ENCODE measurements at places on chromosomes 5 and 9. TPM values are rescaled to one million over a fixed set of nuclear protein-coding genes. Genes with fewer than 3 reads are reported as not detected.
A peak's percentile ranks its signal among the peaks of the same experiment; 100 is the strongest.

DROSHA gene
- total RNA-seq, result 41.9 TPM

CSNK1A1 gene
- total RNA-seq, result 219 TPM

DNA sequence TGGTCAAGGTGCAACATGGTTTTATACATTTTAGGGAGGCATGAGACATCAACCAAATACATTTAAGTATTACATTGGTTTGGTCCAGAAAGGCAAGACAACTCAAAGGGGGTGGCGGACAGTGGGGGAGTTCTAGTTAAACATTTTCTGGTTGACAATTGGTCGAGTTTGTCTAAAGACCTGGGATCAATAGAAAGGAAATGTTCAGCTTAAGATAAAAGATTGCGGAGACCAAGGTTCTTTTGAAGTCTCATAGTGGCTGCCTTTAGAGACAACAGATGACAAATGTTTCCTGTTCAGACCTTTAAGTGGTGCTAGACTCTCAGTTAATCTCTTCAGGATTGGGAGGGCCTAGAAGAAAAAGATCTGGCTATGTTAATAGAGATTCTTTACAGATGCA is 47.7 kb upstream of the TTC39B start:
- H3K27ac ChIP-seq, result no peak overlapping the region
- no peak overlapping the region for H3K4me3 ChIP-seq
- H3K36me3 ChIP-seq, result no peaks in the 10 kb centered on the region
- H3K27me3 ChIP-seq, result no peaks in the 10 kb centered on the region
- H3K4me1 ChIP-seq, result no peaks in the 10 kb centered on the region

DNA sequence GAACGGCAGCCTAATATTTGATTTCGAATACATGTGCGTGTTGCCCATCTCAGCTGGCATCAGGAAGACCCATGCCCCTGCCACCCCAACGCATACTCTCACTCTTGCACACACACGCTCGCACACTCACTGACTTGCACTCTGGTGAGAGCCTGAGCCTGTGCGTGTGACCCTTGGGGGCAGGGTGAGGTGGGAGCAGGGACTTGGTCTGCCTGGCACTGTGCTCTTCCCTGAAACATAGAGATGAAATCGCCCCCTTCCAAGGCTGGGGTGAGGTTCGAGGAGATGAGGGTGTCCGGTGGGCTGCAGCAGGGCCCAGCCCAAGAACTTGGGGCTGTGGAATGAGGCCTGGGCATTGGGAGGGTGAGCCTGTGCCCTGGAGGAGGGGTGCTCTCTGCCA is 1.2 kb downstream of the LCN9 start:
- no peak overlapping the region for H3K4me3 ChIP-seq
- H3K27me3 ChIP-seq, result no peaks in the 10 kb centered on the region
- no peak overlapping the region for H3K27ac ChIP-seq
- no peak for DNase-seq
- H3K36me3 ChIP-seq, result no peaks in the 10 kb centered on the region

PRRX2 gene
- not detected for total RNA-seq

TAL2 gene
- not detected for total RNA-seq

GRCh38 chr5:10320793-10321192 is 13.1 kb upstream of the CMBL start:
- no peaks in the 10 kb centered on the region for H3K4me1 ChIP-seq
- peak; percentile 15 for DNase-seq
- H3K4me3 ChIP-seq, result no peak overlapping the region
- no peaks in the 10 kb centered on the region for H3K27me3 ChIP-seq
- H3K27ac ChIP-seq, result no peak overlapping the region
- H3K36me3 ChIP-seq, result no peaks in the 10 kb centered on the region

GRCh38 chr9:468766-469426 is 254.2 kb downstream of the DOCK8 start:
- DNase-seq, result peak; percentile 49
- peak overlapping the region; percentile 90 for H3K27ac ChIP-seq
- H3K4me3 ChIP-seq, result no peak overlapping the region
- H3K4me1 ChIP-seq, result no peaks in the 10 kb centered on the region

DNA sequence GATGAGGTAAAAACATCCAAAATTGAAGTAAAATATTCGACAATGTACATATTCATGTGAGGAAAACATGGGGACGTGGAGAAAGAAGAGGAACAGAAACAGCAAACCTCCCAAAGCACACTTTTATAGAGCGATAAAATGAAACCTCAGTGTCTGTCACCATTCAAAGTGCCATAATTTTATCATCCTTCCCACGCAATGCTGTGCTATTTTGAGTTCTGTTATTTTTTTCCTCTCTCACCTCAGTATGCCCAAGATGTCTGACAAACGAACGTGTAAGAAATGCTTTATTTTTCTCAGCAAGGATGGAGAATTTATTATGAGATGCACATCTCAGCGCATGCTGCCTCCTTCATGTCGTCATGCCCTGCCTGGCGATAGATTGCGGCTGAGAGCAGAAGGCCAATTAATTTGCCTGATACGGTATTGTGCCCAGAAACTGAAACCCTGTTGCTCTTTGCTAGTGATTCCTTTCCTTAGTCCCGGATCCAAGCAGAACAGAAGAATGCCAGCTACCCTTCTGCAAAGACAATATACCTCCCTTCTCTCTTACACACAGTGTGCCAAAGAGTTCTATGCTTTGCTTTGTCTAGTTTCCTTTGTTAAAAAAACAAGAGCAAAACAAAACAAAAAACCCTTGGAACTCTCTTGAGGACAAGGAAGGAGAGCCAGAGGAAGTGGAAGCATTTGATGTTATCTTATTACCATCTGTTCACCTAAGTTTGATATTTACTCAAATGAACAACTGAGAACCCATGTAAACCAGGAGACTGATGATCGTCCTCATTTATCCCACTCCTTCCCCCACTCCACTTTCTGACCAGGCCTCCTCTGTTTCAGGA is 192.4 kb downstream of the SEMA6A start:
- no peaks in the 10 kb centered on the region for H3K4me1 ChIP-seq
- H3K36me3 ChIP-seq, result no peaks in the 10 kb centered on the region
- no peak for DNase-seq
- no peak overlapping the region for H3K4me3 ChIP-seq
- H3K27me3 ChIP-seq, result no peaks in the 10 kb centered on the region

DNA sequence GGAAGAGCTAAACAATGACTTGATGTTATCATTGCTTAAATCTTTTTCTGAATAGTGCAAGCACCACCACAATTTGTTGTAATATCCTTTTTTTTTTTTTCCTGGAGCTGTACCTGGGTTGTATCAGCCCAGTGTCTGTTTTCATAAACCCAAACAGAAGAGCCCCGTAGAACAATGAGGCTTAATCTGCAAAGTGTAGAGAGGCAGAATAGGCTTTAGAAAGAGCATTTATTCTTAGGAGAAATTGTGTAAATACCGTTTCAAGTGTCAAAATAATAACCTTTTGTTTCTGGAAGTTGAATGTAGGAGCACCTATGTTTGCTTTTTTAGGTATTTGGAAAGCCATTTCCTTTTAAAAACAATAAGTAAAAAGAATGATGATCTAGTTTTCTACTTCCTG is 26.4 kb downstream of the RGS7BP start:
- H3K4me3 ChIP-seq, result no peak overlapping the region
- no peaks in the 10 kb centered on the region for H3K4me1 ChIP-seq
- H3K36me3 ChIP-seq, result no peaks in the 10 kb centered on the region
- no peak for DNase-seq
- H3K27me3 ChIP-seq, result no peaks in the 10 kb centered on the region

- DNase-seq, result no peak
- no peaks in the 10 kb centered on the region for H3K27me3 ChIP-seq
- H3K4me3 ChIP-seq, result peak overlapping the region; percentile 95
- peak overlapping the region; percentile 95 for H3K27ac ChIP-seq
- no peaks in the 10 kb centered on the region for H3K4me1 ChIP-seq
Measured at GRCh38 chr5:138543730-138544104, 681 bp upstream of the ETF1 start.

DNA sequence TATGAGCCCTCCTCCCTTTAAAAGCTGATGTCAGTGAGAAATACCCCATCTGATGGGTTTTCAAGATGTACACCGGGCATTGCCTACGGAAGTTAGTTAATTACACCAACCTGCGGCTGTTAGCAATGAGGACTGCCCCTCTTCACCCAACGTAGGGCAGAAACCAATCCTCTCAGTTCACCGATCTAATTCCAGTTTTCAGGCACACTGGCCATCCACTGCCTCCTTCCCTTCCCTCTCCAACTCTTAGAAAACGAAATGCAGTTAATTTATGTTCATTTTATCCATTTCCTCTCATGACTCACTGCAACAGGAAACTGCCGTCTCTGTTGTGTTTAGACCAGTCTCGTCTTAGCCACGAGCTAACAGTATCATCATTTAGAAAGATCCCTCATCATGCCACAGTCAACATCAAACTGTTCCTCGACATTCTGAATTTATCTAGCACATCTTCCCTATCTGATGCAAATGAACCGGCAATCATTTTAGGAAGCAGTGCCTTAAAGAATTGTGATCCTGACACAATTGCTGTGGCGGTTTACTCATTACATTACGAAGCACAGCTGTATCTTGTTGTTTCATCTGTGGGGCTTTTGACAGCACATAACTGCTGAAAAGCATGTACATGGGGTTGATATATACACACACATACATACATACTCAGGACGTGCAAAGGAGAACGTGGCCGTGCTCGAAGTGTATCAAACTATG is 168.6 kb downstream of the EFNA5 start:
- H3K27ac ChIP-seq, result no peak overlapping the region
- H3K4me1 ChIP-seq, result peaks cover 4% of the 10 kb centered on the region
- no peak overlapping the region for H3K4me3 ChIP-seq
- H3K27me3 ChIP-seq, result no peaks in the 10 kb centered on the region
- no peaks in the 10 kb centered on the region for H3K36me3 ChIP-seq

GRCh38 chr9:77939149-77939668 is 92.4 kb downstream of the GNAQ start:
- no peak overlapping the region for H3K27ac ChIP-seq
- no peak overlapping the region for H3K4me3 ChIP-seq
- no peaks in the 10 kb centered on the region for H3K27me3 ChIP-seq
- no peaks in the 10 kb centered on the region for H3K36me3 ChIP-seq

PCDHB13 gene
- total RNA-seq, result 0.83 TPM

DNA sequence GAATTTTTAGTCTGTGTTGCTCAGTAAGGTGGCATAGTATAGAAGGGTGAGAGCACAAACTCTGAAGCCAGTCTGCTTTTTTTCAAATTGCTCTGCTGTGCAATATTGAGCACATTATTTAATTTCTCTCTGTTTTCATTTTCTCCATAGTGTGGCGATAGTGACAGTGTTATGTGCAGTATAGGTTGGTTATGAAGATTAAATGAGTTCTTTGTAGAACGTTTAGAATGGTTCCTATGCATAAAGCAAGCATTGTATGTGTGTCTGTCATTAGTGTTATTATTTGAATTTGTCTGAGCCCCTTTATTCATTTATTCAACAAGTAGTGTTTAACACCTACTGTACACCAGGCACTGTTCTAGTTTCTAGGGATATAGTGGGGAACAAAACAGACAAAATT is 9.2 kb downstream of the PRR16 start:
- DNase-seq, result no peak
- H3K27me3 ChIP-seq, result no peaks in the 10 kb centered on the region
- no peak overlapping the region for H3K27ac ChIP-seq

GRCh38 chr9:132020820-132021510 is 58.7 kb downstream of the MED27 start:
- DNase-seq, result no peak
- no peak overlapping the region for H3K27ac ChIP-seq
- no peak overlapping the region for H3K4me3 ChIP-seq
- no peaks in the 10 kb centered on the region for H3K4me1 ChIP-seq
- H3K36me3 ChIP-seq, result no peaks in the 10 kb centered on the region

NDUFS4 gene
- 71.4 TPM for total RNA-seq

HRCT1 gene
- total RNA-seq, result 32.6 TPM

GRCh38 chr9:128575469-128575868 is 23.1 kb downstream of the SPTAN1 start:
- H3K4me1 ChIP-seq, result no peaks in the 10 kb centered on the region
- H3K36me3 ChIP-seq, result no peaks in the 10 kb centered on the region
- no peak overlapping the region for H3K4me3 ChIP-seq

LVRN gene
- total RNA-seq, result 4.0 TPM

PCDHGA7 gene
- total RNA-seq, result 2.5 TPM

- H3K27me3 ChIP-seq, result no peaks in the 10 kb centered on the region
- no peaks in the 10 kb centered on the region for H3K4me1 ChIP-seq
- no peak for DNase-seq
- no peak overlapping the region for H3K27ac ChIP-seq
- no peaks in the 10 kb centered on the region for H3K36me3 ChIP-seq
Measured at GRCh38 chr9:80976403-80976802, 712.9 kb downstream of the TLE1 start.

- DNase-seq, result no peak
- H3K27ac ChIP-seq, result no peak overlapping the region
- H3K4me3 ChIP-seq, result no peak overlapping the region
- H3K27me3 ChIP-seq, result no peaks in the 10 kb centered on the region
- H3K4me1 ChIP-seq, result peaks cover 5% of the 10 kb centered on the region
Measured at GRCh38 chr5:171400169-171400568, 12.5 kb downstream of the NPM1 start.

SHC3 gene
- 5.0 TPM for total RNA-seq

DNA sequence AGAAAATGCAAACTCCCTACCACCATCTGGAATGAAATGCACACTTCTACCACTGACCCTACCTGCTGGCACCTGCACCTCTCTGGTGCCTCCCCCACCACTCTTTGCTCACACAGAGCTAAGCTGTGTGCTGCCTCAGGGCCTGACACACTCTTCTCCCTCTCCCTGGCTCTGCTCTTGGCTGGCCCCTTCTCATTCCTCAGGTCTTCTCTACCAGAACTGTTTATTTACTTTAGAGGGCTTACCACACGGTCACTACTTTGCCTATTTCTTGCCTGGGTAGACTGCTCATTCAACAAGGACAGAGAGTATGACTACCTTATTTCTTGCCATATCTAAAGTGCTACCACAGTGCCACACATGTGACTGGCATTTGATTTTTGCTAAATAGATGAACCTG is 3.3 kb downstream of the REEP5 start:
- H3K27me3 ChIP-seq, result no peaks in the 10 kb centered on the region
- H3K36me3 ChIP-seq, result no peaks in the 10 kb centered on the region
- H3K4me3 ChIP-seq, result no peak overlapping the region
- H3K4me1 ChIP-seq, result peaks cover 8% of the 10 kb centered on the region

All from Peyer's patch (tissue), 4 donors.